ENCODE measurements at places on chromosomes 4 and X.

- DNase-seq: no peak
Observed at GRCh38 chr4:182604953-182605352, 312.2 kb downstream of the DCTD start.

DNA sequence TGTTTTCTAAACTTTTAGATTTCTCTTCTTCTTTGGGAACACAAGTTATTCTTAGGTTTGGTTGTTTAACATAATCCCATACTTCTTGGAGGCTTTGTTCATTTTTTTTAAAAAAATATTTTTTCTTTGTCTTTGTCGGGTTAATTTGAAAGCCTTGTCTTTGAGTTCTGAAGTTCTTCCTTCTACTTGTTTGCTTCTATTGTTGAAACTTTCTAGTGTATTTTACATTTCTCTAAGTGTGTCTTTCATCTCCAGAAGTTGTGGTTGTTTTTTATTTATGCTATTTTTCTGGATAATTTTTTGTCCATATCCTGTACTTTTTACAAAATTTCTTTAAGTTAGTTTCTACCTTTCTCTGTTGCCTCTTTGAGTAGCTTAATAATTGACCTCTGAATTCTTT lies 116.1 kb downstream of the NPNT start:
- no peak for DNase-seq

GRCh38 chrX:152072236-152072635 lies 66.1 kb downstream of the MAGEA10 start:
- no peak for DNase-seq

DNA sequence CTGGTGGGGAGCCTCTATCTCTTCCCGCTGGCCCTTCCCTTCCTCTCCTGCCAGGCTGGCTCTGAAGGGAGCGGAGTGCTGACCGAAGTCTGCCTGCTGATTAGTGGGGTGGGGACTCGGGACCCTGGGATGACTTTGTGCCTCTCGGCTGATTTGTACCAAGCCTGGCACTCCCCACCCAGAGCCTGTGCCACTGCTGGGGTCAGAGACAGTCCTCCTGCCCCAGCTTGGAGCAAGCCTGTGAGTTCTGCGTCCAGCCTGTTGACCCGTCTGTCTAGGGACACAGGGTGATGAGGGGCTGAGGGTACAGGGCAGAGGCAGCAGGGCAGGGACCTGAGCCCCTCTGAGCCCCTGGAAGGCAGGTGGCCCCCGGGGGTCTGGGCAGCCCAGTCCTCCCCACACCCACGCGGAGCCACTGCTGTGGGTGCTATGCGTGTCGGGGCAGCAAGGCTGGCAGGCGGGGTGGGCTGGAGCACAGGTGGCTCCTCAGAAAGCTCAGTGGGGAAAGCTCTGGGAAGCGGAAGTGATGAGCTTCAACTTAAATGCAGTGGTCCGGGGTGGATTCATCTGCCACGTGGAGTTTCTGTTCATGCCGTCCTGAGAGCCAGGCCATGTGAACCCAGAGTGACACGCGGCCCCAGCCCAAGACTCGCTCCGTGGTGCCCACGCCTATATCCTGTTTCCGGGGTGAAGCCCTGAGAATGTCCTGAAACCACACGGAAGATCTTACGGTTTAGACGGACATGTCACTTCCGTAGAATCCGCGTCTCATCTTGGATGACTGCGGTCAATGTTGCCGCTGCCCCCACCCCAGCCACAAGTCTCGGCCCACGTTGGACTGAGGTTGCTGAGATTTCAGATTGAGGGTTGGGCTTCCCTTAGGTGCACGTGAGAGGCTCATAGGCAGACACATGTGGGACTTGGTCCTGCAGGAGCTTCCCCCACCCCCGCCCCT lies 21.1 kb upstream of the UVSSA start:
- no peak for DNase-seq

- DNase-seq: no peak
Observed at GRCh38 chr4:99655308-99656081, 2.1 kb downstream of the C4orf54 start.
